Right renal pelvis (tissue), 4 donors: ENCODE measurements at places on chromosomes 2 and 18.
A peak's percentile ranks its signal among the peaks of the same experiment; 100 is the strongest.

DNA sequence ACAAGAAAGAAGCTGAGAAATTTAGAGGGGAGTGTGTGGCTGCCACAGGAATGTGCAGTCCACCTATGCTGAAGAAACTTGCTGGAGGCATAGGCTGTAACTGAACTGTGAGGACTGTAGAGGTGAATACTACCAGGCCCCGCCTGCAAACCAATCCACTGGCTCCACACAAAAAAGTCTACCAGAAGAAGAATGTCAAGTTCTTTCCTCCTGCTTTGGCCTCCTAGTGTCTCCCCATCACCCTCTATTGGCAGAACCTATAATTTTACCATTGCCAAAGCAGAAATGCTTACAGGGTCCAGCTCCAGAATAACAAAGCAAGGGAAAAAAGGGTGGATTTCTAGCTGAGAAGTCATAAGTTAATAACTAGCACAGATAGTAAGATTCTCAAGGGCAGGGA, 5.9 kb upstream of the ATP5MC3 start:
- DNase-seq = no peak

DNA sequence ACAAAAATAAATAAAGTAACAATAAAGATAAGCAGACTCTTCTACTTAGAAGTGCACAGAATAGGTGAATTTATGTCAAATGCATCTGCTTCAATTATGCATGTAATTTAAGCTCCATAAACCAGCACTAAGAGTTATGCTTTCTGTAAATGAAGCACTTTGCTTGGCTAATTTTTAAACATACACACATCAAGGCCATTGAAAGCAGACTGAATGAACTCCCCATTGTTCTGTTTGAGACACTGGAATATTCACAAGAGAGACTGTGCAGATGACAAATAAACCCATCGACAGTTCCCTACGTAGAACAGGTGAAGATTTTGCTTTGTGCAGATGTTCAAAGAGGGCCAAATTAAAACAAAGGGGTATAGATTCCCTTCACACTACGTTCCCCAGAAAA, 133.4 kb downstream of the PID1 start:
- no peak for DNase-seq

DNA sequence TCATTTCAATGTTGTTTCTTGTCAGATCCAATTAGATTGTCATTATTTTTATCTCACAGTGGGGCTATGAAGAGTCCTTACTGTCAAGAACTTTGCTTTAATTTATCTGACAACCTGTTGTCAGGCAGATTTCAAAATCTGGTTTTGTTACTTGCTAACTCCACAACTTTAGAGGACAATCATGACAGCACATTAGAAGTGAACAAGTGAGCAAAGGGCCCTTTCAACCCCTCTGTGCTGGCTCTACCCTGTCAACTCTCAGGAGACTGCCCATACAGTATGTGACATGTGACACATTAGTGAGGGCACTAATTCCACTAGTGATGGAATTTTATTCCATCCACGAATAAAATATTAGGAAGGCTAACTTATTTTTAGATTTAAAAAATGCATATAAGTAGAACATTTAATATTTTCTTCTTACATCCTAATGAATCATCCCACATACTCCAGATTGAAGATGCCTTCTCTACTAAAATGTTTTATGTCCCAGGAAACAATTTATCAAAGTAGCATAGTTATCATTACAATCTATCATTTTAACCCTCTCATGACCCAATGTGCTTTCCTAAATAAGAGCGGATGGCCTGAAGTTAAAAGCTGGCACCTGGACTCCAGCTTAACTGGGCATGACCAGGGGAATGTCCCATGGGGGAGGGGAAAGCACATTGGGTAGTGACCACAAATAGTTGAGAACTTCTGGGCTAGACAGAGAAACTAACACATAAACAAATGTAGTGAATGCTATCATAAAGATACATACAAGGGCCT, 97.6 kb upstream of the PPP1CB start:
- DNase-seq = no peak

DNA sequence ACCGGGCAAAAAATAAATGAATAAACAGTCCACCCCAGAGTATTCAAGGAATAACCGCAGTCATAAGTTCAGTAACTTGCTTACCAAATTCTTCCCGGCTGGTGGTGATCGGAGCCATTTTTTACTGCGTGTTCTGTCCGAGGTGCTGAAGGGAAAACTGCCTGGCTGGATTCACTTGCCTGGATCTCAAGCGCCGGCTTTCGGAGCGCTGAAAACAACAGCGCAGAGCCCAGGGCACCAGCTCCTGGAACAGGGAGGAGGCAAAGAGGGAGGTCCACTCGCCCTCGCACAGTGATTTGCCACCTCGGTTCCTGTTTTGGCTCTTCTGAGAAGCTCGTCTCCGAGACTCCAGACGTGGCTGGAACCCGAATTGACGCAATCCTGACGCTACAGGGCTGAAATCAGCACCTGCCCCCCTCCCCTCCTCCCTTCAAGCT, at the start of gene SYT4:
TSS of gene SYT4 (minus strand) at position 327 of the 437 bp plus-strand sequence. CDS start at position 118, 209 bp downstream.
- peak; percentile 59 for DNase-seq

GRCh38 chr18:4510711-4511110, 55.6 kb upstream of the DLGAP1 start:
- no peak for DNase-seq

GRCh38 chr2:127665267-127665893, 9.9 kb downstream of the LIMS2 start:
- DNase-seq = no peak

DNA sequence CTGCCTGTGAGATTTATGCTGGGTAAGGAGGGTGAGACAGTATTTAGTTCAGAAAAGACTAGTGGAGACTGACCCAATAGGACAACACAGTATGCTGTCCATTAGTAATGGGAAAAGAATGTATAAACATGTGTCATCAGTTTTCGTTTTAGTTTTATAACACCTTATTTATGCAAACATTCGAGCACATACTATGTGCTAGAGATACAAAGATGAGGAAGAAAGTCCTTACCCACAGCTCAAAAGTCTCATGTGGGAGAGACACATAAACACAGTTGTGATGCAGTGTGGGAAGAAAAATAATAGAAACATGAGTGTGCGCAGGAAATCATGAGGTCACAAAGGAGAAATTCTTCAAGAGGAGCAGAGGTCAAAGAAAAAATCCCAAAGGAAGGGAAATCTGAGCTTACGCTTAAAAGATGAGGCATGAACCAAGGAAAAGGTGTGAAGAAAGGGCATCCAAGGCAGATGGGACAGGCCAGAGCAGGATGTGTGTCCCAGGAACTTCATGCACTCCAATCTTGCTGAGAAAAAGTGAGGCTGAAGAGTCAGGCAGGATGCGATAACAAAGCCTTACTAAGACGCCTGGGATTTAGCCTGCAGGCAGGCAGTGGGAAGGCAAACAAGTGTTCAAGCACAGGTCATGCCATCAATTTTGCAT, 8.1 kb downstream of the METTL21A start:
- DNase-seq = no peak

- DNase-seq = no peak
Observed at GRCh38 chr2:88950010-88950409, 258.5 kb downstream of the RPIA start.

GRCh38 chr18:48953104-48953706, 2.4 kb upstream of the SMAD7 start:
- DNase-seq = no peak

- DNase-seq = no peak
Observed at GRCh38 chr2:223197046-223197445, 145.1 kb downstream of the KCNE4 start.

DNA sequence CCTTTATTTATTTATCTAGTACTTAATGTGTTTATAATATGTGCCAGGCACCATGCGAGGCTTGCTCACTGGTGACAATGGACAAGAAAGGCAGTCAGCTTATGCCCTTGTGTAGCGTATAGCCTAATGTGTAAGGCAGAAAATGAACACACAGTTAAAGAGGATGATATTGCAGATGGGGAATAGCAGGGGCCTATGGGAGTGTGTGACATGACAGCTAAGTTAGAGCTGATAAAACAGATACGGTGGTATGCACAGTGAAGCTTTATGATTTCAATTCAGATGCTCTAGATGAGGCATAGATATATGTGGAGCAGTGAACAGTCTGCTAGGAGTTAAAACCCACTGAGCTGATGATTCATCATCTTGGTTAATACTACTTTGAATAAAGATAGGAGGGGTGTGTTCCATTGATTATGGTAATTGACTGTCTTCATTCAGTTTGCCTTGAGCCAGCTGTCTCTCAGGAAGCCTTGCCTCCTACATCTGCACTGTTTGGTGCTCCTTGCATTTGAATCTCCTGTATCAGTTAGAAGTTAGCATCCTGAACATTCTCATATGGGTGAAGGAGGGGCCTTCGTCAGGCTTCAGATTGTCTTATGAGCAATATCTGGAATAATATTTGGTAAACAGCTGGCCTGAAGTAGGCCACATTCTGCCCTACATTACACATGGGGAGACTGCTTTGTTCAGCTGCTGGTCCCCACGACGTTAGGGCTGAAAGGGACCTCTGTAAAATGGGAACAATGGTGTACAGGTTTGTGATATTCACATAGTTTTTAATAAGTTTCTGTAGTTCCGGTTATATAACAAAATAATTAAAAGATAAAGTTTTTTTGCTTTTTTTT, 13.2 kb downstream of the MAP4K4 start:
- DNase-seq = no peak

GRCh38 chr2:5236249-5236648, 455.9 kb upstream of the SOX11 start:
- no peak for DNase-seq

DNA sequence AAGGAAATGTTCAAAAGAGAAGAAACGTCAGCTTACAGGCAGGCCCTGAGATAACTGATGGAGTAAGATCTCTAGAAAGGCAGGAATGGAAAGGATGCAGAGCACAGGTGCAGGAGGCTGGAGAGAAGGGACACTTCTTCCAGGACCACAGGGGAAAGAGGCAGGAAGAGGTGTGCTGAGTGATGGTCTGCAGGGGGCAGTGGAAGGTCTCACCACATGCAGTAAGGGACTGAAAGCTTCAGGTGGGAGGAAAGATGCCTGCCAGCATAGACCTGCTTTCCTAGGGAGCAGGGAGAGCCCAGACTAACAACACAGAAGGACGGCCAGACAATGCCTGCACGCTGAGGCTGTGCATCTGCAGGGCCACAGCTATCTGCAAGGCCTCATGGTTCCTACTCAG, 156.8 kb downstream of the L3MBTL4 start:
- DNase-seq = no peak

DNA sequence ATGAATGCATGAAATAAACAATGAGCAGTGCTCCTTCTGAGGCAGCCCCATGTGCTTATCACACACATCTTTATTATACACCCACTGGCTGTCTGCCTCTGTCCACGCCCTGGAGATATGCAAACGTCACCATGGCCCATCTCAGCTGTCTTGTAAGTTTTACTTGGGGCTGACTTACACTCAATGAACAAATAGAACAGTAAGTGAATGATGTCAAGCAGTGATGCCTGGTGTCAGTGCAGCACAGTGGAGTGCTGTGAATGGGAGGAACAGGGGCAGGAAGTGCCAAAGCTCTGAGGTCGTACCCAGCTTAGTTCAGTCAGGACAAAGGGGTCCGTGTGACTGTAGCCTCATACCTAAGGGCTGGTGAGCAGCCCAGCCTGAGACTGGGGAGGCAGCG, 659.5 kb upstream of the HS6ST1 start:
- no peak for DNase-seq

DNA sequence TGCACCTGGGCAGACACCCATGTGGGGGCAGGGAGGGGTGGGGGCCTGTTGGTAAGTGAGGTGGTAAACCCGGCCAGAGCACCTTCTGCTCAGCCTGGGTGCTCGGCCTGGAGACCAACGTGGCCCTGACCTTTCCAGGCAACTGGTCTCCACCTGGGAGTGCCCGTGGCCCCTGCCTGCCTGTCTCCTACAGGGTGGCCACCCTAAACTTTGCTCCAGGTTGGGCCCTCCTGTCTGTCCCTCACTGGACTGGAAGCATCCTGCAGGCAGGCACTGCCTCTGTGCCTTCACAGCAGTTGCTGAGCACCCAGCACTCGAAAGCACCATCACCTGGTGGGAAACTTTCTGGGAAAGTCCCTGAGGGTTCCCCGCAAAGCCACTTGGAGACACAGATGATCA, 171.3 kb downstream of the TWIST2 start:
- no peak for DNase-seq

DNA sequence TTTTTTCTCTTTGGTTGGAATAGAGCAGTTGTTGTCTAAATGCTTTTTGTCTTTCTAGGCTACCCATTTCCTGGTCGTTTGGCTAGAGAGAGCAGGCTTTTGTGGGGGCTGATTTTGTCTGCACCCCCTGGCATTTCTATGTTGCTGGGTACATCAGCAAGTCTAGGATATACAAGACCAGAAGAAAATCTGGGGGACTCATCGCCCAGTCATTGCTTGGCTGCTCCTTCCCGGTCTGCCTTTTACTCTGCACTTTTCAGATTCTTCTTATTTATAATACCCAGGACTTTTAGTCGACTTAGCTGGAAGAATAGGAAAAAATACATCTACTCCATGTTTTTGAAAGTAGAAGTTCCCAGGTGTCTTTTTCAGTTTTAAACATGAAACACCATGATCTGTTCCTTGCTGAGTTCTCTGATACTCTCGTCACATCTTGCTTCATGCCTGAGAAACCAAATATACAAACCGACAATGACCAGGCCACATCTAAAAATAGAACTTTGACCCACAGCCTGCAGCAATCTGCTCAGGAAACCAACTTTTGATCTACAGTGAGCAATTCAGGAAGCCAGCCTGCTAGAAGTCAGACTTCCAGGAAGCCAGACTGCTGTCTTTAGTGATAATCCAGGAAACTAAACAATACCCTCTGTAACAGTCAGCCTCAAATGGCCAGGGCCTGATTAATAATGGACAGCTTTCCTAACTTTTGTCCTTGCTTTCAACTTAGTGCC, 163.8 kb upstream of the MEX3C start:
- no peak for DNase-seq

DNA sequence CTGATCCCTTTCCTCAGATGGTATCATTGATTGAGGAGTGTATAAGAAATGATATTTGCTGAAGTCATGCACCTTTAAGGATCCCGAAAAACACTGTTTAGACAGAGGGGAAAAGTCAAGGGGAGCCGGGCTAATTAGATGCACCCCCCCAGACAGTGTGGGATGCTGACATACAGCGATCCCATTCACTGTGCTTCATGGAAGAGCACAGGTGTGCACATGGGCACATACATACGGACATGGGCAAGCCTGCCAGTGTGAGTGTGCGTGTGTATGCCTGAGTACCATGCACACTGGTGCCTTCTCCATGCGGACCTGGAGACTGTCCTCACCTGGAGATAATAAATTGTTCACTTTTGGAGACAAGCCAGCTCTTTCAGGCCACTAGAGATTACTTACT, 22.6 kb downstream of the MEIS1 start:
- DNase-seq = no peak

GRCh38 chr2:150675807-150676206, 188.3 kb upstream of the RND3 start:
- DNase-seq = no peak
